ENCODE measurements at places on chromosomes 13 and 19.
A peak's percentile ranks its signal among the peaks of the same experiment; 100 is the strongest.

DNA sequence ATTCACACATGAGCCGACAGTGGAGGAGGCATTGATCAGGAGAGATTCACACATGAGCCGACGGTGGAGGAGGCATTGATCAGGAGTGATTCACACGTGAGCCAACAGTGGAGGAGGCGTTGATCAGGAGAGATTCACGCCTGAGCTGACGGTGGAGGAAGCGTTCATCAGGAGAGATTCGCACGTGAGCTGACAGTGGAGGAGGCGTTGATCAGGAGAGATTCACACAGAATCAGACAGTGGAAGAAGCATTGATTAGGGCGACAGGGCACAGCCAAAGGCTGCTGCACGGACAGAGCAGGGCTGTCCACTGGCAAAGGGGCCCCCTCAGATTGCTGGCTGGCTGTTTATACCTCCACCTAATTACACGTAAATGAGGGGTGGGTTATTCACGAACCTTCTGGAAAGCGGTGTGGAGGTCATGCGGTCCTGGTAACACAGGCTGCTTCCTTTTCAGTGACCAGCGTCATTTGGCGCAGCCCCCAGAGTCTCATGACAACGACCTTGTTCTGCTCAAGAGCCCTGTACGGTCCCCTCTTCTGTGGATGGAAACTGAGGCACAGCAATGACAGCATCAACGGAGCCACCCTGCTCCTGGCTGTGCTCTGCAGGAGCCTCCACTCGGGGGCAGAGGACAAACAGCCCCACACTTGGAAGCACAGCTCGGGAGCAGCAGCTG is 50.6 kb upstream of the GAS6 start:
- H3K4me1 ChIP-seq, result peaks cover 5% of the 10 kb centered on the region
- no peak overlapping the region for H3K4me3 ChIP-seq
- no peaks in the 10 kb centered on the region for H3K36me3 ChIP-seq

- no peak for DNase-seq
- no peak overlapping the region for H3K27ac ChIP-seq
- H3K4me1 ChIP-seq, result peaks cover 5% of the 10 kb centered on the region
- no peak overlapping the region for H3K4me3 ChIP-seq
These were observed 8.6 kb downstream of the RUBCNL start for GRCh38 chr13:46378411-46378810.

DNA sequence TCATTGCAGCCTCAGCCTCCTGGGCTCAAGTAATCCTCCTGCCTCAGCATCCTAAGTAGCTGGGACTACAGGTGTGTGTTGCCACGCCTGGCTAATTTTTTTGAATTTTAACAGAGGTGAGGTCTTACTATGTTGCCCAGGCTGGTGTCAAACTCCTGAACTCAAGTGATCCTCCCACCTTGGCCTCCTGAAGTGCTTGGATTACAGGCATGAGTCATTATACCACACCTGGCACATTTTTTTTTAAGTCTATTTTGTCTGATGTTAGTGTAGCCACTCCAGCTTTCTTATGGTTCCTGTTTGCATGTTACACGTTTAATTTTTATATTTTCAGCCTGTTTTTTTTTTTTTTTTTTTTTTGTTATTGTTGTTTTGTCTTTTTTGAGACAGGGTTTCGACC is 24.8 kb downstream of the KDM4B start:
- H3K4me3 ChIP-seq, result no peak overlapping the region
- DNase-seq, result no peak
- H3K4me1 ChIP-seq, result peaks cover 9% of the 10 kb centered on the region
- no peaks in the 10 kb centered on the region for H3K27me3 ChIP-seq
- no peak overlapping the region for H3K27ac ChIP-seq
- peaks cover 20% of the 10 kb centered on the region for H3K36me3 ChIP-seq

DNA sequence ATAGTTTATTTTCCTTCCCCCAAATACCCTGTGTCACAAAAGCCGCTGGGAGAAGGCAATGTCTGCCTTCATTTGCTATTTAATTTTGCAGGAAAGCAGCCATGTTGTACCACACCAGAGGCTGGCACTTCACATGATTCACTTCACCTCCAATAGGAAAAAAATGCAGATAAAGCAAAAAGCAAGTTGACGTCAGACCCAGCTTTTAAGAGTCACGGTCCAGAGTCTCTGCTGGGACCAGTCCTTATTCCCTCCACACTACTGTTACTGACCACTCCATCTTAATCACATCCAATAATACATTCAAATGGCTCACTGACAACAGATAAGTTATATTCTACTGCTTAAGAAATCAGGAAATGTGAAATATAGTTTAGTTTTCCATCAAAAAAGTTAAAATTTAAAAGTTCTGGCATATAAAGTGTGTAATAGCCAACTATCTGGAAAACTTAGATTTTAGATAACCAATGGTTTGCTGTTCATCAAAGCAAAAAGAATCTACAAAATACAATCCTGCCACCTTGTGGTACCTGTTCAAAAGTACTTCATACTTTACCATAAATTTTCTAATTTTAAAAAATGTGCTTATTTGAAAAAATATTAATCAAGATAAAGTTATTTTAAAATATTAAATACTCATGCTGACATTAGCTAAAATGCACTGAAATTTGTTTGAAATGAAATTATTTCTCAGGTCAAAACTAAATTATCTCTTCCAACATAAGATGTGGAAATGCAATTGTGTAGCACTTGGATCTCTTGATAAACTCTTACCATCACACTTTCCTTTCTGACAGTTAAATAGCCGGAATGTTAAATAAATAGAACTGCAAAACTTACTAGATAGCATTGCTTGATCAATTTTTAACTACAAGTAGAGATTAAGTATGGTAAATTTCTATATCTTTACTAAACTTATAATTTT is 97.3 kb downstream of the SERP2 start:
- no peak overlapping the region for H3K4me3 ChIP-seq
- no peak overlapping the region for H3K27ac ChIP-seq
- no peaks in the 10 kb centered on the region for H3K4me1 ChIP-seq
- H3K36me3 ChIP-seq, result no peaks in the 10 kb centered on the region
- no peaks in the 10 kb centered on the region for H3K27me3 ChIP-seq

- H3K4me1 ChIP-seq, result no peaks in the 10 kb centered on the region
- no peak overlapping the region for H3K4me3 ChIP-seq
- H3K27ac ChIP-seq, result no peak overlapping the region
- H3K36me3 ChIP-seq, result no peaks in the 10 kb centered on the region
- DNase-seq, result no peak
These were observed 239.7 kb upstream of the HTR2A start for GRCh38 chr13:47136504-47136941.

GRCh38 chr19:54451997-54452396 is 3.0 kb downstream of the LENG8 start:
- peak overlapping the region; percentile 98 for H3K4me3 ChIP-seq
- H3K27me3 ChIP-seq, result no peaks in the 10 kb centered on the region
- peaks cover 58% of the 10 kb centered on the region for H3K36me3 ChIP-seq
- no peak for DNase-seq

DNA sequence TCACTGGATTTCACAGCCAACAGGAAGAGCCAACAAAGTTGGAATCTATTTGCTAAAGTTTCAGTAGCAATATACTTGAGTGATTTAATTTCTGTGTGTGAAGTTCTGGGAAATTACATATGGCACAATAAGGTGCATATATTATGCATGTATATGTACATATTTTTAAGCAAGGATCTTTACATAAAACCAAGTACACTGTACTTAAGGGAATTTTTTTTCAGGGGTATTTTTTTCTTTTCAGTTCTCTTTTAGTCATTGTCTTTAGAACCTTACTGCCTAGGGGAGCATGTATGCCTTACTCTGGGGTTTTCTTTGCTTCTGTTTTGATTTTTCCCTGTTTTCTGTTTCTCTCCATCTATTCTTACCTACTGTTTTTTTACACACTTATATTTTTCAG is 7.4 kb downstream of the RAP2A start:
- H3K27ac ChIP-seq, result no peak overlapping the region
- DNase-seq, result no peak
- H3K27me3 ChIP-seq, result no peaks in the 10 kb centered on the region
- H3K4me1 ChIP-seq, result peaks cover 7% of the 10 kb centered on the region
- no peak overlapping the region for H3K4me3 ChIP-seq

DNA sequence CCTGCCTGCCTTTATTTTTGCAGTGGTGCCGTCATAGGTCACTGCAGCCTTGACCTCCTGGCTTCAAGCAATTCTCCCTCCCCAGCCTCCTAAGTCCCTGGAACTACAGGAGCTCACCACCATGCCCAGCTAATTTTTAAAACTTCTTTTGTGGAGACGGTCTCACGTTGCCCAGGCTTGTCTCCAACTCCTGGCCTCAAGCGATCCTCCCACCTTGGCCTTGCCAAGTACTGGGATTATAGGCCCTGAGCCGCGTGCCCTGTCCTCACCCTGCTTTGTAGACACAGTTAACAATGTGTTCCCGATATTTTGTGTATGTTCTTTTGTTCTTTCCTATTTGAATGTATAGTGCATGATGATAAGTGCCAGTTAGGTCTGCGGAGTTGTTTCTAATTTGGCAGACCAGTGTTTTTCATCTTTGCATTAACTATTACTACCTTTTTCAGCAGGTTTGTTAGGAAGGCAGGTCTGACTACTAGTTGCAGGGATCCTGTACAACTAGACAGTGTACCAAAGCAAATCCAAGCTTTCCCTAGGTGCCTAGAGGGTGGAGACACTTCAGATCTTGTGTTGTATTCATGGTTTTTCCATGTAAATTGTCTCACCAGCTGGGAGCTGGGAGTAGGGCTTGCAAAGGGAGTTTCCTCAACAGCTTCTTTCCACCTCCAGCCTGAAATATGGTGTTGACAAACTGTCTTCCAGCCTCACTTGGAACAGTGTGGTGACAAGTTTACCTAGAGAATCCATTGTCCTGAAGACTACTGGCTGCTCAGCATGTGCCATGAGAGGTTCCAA is 9.5 kb upstream of the WTIP start:
- H3K4me1 ChIP-seq, result peaks cover 24% of the 10 kb centered on the region
- H3K36me3 ChIP-seq, result peaks cover 48% of the 10 kb centered on the region
- H3K27ac ChIP-seq, result peak overlapping the region; percentile 23
- no peak overlapping the region for H3K4me3 ChIP-seq
- DNase-seq, result no peak

DNA sequence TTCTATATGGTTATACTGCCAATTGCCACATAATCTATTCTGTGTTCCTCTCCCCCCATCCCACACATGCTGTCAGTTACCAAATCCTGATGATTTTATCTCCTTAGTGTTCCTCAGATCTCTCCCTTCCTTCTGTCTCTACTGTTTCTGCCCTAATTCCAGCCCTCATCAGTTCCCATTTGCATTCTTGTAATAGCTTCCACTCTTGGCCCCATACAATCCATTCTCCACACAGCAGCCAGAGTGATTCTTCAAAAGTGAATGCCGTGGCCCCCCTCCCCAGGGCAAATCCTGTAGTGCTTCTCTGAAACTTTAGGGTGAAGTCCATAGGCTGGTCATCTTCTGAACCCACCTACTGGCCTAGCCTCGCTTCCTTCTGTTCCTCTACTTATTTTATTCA is 114.4 kb downstream of the ZAR1L start:
- no peaks in the 10 kb centered on the region for H3K4me1 ChIP-seq
- H3K36me3 ChIP-seq, result no peaks in the 10 kb centered on the region
- no peak for DNase-seq
- no peak overlapping the region for H3K27ac ChIP-seq
- H3K27me3 ChIP-seq, result no peaks in the 10 kb centered on the region

GRCh38 chr13:32737111-32737571 is 150.9 kb downstream of the PDS5B start:
- peak overlapping the region; percentile 69 for H3K4me3 ChIP-seq
- DNase-seq, result no peak
- H3K4me1 ChIP-seq, result peaks cover 27% of the 10 kb centered on the region
- peaks cover 20% of the 10 kb centered on the region for H3K36me3 ChIP-seq
- no peaks in the 10 kb centered on the region for H3K27me3 ChIP-seq
- peak overlapping the region; percentile 92 for H3K27ac ChIP-seq

DNA sequence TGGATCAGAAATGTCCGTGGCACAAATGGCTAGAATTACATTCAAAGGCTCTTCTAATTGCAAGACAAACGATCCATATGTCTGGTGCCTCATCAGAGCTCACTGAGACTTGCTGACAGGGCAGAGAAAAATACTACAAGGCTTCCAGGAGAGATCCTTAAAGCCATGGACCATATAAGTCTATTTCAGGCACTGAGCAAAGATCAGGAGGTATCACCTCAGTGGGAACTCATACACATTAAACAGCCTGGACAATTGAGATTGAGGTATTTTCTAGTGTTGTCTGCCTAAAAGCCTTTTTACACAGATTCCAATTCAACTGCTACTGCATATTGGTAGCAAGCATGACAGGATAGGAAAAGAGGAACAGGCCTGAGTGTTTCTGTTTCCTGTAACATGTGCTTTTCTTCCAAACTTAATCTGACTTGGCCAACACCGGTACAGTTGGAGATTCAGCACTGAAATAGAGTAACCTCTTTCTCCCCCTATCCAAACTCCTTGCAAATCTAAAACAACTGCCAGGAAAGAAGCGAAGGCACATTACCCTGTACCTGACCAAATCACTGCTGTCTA is 65.9 kb downstream of the SERP2 start:
- peaks cover 11% of the 10 kb centered on the region for H3K27me3 ChIP-seq
- H3K4me3 ChIP-seq, result no peak overlapping the region
- peaks cover 17% of the 10 kb centered on the region for H3K4me1 ChIP-seq

DNA sequence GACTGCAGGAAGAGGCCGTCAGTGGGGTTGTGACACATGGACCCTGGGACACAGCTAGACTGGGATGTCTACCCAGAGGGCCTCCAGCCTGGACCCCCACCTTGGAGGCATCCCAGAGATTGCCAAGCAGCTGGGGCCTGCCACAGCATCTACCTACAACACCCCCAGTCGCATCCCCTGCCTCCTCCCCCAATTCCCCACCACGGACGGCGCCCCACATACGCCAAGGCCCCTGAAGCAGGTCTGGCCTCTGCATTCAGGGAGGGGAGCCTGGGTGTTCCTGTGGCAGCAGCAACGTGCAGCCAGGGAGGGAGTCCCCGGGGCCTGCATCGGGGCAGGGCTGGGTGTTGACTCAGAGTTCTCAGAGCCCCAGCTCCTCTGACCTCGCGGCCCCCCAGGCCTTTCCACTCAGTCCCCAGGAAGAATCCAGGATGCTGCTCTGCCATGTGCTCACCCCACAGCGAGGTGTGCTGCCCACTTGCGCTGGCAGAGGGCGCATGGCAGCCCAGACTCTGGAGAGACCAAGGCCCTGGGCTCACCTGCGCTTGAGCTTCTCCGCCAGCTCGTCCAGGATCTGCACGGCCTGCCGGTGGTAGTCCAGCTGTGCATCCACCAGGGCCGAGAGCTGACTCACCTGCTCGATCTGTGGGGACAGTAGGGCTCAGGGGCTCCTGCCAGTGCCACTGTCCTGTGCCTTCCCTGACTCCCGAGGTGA is 19.6 kb downstream of the MPND start:
- no peak overlapping the region for H3K4me3 ChIP-seq
- peaks cover 4% of the 10 kb centered on the region for H3K4me1 ChIP-seq
- H3K27me3 ChIP-seq, result no peaks in the 10 kb centered on the region
- H3K36me3 ChIP-seq, result peaks cover 18% of the 10 kb centered on the region

GRCh38 chr19:18587962-18588610 is 512 bp upstream of the REX1BD start:
- no peak for DNase-seq
- peak overlapping the region; percentile 90 for H3K27ac ChIP-seq
- H3K4me3 ChIP-seq, result peak overlapping the region; percentile 90
- no peaks in the 10 kb centered on the region for H3K27me3 ChIP-seq
- H3K4me1 ChIP-seq, result peaks cover 28% of the 10 kb centered on the region

GRCh38 chr13:113275387-113275786 is 21.7 kb upstream of the LAMP1 start:
- peaks cover 2% of the 10 kb centered on the region for H3K4me1 ChIP-seq
- H3K36me3 ChIP-seq, result peaks cover 4% of the 10 kb centered on the region
- H3K27ac ChIP-seq, result no peak overlapping the region
- peak; percentile 65 for DNase-seq

- peak overlapping the region; percentile 97 for H3K4me3 ChIP-seq
- H3K27ac ChIP-seq, result peak overlapping the region; percentile 62
These were observed 2.6 kb downstream of the VAV1 start for GRCh38 chr19:6774821-6775707.

Measured in activated CD4-positive, alpha-beta T cell treated with anti-CD3 and anti-CD28 coated beads for 36 hours (primary cell).